ENCODE measurements at places on chromosomes 4 and X.

DNA sequence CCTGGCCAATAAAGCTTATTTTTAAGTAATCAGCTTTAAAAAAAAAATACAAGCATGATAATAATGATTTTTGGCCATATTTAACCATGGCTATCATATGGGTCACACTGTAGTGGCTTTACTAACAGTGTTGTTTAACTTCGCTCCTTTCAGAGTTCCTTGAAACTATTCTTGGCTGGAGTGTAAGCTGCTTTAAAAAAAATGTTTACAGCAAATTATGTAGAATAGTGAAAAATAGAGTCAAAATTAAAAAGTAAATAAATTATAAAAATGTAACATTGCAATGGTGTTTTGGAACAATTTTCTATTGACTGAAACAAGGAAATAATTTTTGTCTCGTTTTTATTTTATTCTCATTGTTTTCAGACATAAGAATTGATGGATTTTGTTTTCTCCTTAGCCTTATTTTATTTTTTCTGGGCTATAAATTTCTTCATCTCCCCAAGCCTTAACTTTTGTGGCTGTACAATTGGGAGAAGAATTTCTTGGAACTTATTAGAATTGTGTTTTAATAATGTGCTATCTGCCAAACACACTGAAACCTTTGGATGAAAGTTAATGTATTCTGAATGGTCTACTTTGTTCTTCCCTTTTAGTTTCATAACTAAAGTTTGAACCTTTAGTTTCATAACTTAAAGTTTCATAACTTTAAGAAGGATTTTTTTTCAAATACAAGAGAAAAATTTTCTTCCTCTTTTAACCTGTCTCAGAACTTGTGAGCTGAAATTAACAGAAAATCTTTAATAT is 182.0 kb downstream of the ARHGAP24 start:
- DNase-seq, result no peak

GRCh38 chrX:68533656-68534055 is 34.8 kb downstream of the YIPF6 start:
- DNase-seq, result no peak

DNA sequence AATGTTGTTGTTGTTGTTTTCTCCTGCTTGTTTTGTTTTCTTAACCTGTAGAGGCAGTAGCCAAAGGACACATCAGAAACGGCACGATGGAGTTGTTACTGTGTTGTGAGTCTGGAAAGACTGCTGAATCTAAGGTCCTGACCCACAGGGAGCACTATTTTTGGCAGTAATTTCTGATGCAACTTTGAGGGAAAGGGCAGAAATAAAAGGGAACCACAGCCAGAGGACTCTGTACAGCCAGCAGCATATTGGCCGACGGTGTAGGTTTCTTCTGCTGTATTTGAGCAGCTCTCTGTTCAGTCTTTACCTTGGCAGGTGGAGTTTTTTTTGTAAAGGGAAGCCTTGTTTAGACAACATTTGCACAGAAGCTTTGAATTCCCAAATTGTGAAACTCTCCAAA is 203.0 kb upstream of the GPR101 start:
- DNase-seq, result no peak

GRCh38 chrX:96752781-96753180 is 68.1 kb downstream of the DIAPH2 start:
- DNase-seq, result no peak

DNA sequence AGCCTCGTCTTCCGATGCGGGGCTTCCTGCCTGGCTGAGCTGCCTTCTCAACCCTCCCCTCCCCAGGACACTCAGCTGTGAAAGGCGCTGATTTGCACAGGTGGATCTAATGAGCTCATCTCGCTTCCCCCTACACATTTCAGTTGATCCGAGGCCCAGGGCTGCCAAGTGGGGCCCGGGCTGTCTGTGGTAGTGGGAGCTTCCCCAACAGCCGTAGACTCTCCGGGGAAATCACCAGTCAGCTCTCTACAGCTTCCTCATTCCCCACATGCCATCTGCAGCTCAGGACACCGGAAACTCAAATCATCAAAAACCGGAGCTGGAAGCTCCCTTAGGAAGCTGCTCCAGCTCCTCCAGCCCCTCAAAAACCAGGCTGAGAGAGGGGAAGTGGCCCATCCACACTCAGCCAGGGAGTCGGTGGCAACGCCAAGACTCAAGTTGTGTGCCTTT is 56.2 kb downstream of the SMIM20 start:
- no peak for DNase-seq

DNA sequence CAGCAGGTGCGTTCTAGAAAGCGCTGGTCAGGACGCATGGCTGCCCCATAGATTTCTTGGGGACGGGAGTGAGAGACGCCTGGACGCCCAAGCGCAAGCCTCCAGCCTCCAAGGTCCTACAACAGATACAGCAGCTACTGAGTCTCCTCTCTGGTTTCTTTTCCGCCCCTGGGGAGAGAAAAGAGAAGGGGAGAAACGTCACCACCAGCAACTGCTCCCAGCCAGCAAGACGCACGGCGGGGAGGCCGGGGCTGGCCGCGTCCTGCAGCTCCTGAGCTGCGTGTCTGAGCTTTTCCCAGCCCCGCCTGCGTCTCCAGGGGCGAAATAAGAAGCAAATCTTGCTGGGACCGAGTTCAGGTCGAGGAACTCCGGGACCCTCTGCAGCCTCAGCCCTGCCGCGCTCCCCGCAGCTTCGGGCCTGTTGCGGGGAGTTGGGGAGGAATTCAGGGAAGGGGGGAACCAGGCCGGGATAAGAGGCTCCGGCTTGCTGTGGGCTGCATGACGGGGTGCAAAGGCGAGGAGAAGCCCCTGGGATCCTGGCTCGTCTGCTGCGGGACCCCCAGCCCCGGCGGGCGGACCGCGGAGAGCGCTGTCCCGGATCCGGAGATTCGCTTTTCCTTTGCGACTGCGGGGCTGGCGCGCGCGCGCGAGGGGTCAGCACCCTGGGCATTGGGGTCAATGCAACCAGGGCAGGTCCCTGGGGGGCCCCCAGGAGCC is 6.8 kb upstream of the SHOX start:
- DNase-seq, result no peak

GRCh38 chrX:79482686-79483085 is 115.6 kb upstream of the ITM2A start:
- no peak for DNase-seq

- no peak for DNase-seq
Observed at GRCh38 chrX:132615391-132616131, 126.7 kb upstream of the MBNL3 start.

- DNase-seq, result no peak
Observed at GRCh38 chr4:109548655-109549054, 11.4 kb upstream of the MCUB start.

DNA sequence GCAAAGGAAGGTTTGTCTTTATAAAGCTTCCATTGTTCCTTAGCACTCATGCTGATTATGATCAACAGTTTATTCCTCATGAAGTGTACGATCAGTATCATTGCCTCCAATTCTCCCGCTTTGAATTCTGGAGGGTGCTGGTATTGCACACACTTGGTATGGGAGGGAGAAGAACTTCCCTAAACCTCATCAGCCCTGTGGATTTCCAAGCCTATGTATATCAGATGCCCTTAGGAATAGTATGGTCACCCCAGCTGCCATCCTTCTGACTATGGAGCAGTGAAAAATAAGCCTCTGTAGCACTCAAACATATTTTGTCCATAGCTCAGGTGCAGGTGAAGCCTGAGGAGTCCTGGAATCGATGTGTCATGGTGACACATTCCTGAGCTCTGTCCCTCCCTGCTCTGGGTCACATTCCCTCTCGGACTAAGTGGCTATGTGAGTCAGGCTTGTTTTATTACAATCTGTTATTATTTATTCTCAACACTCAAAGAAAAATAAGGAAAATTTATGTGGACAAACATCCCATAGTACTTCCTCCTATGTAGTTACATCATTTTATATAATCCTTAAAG is 2.0 kb upstream of the ZDHHC9 start:
- no peak for DNase-seq

DNA sequence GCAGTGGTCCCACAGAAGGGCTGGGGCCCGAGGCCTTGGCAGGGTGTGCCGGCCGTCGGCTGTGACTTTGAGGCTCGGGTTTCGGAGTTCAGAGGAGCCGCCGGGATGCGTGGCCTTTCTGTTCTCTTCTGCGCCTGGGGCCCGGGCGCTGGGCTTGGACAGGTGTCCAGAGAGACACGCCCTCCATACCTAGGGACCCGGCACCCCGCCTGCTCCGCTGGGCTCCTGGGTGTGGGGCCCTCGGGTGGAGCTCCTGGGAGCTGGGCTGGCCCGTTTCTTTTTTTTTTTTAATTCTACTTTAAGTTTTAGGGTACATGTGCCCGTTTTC is 11.3 kb downstream of the FGFRL1 start:
- DNase-seq, result no peak

- DNase-seq, result no peak
Observed at GRCh38 chrX:10167573-10167972, 10.8 kb downstream of the CLCN4 start.

DNA sequence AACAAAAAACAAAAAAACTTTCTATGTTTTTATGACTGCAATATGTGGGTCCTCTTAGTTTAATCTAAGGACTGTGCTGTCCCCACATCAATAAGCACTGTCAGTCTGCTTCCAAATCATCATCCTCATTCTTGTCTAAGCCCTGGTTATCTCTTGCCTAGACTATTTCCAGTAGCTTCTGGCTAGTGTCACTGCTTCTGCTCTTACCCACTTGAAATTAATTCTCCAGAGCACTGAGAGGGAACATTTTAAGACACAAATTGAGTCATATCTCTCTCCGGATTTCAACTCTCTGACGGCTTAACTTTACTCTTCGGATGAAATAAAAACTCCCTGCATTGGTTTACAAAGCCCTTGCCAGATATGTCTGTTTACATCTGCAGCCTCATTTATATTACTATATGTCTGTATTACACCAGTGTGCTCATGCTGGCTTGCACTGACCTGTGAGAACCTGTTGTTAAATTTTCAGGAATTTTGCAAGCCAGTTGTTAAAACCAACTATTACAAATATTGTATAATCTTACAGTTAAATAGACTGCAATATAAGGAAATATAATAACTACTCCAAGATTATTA is 345.9 kb downstream of the ADGRL3 start:
- no peak for DNase-seq

- DNase-seq, result no peak
Observed at GRCh38 chr4:28101583-28101982, 1240.9 kb downstream of the STIM2 start.

Measured in HuH-7.5 (cell line).